ENCODE measurements at places on chromosomes 1 and 21. TPM values are rescaled to one million over a fixed set of nuclear protein-coding genes. Genes with fewer than 3 reads are reported as not detected.

POTED gene
- total RNA-seq, result not detected

DNA sequence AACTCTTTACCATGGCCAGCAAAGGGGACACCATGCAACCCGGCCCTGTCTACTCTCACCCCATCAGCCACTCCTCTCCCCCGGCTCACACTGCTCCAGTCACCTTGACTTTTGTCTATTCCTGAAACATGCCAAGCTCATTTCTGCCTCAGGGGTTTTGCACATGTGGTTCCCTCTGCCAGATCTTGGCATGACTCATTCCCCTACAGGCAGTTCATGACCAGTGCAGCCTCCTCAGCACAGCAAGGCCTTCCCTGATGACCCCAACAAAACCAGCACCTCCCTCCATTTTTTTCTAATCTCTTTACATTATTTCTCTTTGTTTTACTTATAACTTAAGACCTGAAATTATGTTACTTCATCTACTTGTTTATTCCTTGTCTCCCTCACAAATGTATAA is 58.6 kb upstream of the GJB5 start:
- H3K4me1 ChIP-seq, result no peaks in the 10 kb centered on the region
- H3K27ac ChIP-seq, result no peak overlapping the region
- no peak for DNase-seq
- no peaks in the 10 kb centered on the region for H3K36me3 ChIP-seq

- no peaks in the 10 kb centered on the region for H3K27me3 ChIP-seq
- no peaks in the 10 kb centered on the region for H3K4me1 ChIP-seq
- no peaks in the 10 kb centered on the region for H3K36me3 ChIP-seq
- DNase-seq, result peak; percentile 88
Measured at GRCh38 chr1:26541816-26542711, 12.5 kb downstream of the RPS6KA1 start.

- H3K4me3 ChIP-seq, result no peak overlapping the region
- no peak overlapping the region for H3K27ac ChIP-seq
- DNase-seq, result no peak
- H3K36me3 ChIP-seq, result no peaks in the 10 kb centered on the region
Measured at GRCh38 chr21:35547946-35548774, 499.1 kb upstream of the RUNX1 start.

GRCh38 chr1:191913260-191913977 is 244.8 kb upstream of the RGS18 start:
- H3K36me3 ChIP-seq, result no peaks in the 10 kb centered on the region
- H3K27me3 ChIP-seq, result no peaks in the 10 kb centered on the region
- H3K4me3 ChIP-seq, result no peak overlapping the region
- H3K27ac ChIP-seq, result no peak overlapping the region

DNA sequence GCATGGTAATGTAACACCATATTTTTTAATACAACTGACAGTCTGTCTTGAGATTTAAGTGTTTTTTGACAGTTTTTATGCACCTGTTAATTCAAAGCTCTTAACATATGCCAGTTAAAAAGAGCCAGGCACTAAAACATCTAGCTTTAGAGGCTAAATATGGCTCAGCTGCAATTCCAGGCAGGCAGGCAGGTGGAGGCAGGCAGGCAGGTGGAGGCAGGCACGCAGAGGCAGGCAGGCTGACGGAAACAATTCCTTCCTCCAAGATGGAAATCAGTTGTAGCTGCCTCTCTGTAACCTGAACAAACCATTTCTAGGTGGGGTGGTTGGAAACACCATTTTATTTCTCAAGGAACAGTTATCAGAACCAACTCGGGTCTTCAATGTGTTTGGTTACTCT is 51.2 kb downstream of the GORAB start:
- H3K27ac ChIP-seq, result no peak overlapping the region
- H3K27me3 ChIP-seq, result no peaks in the 10 kb centered on the region
- H3K4me3 ChIP-seq, result no peak overlapping the region
- H3K4me1 ChIP-seq, result peaks cover 3% of the 10 kb centered on the region

OLFM3 gene
- total RNA-seq, result 1.1 TPM

GRCh38 chr1:17653276-17653675 is 101.9 kb upstream of the ACTL8 start:
- H3K4me1 ChIP-seq, result peaks cover 6% of the 10 kb centered on the region
- H3K4me3 ChIP-seq, result no peak overlapping the region
- no peaks in the 10 kb centered on the region for H3K27me3 ChIP-seq
- no peak overlapping the region for H3K27ac ChIP-seq
- peaks cover 90% of the 10 kb centered on the region for H3K36me3 ChIP-seq
- DNase-seq, result no peak

GRCh38 chr1:174789399-174789798 is 210.3 kb upstream of the CACYBP start:
- H3K4me3 ChIP-seq, result no peak overlapping the region
- no peaks in the 10 kb centered on the region for H3K4me1 ChIP-seq
- DNase-seq, result no peak
- no peak overlapping the region for H3K27ac ChIP-seq
- H3K27me3 ChIP-seq, result no peaks in the 10 kb centered on the region

- H3K4me3 ChIP-seq, result no peak overlapping the region
- no peak overlapping the region for H3K27ac ChIP-seq
- no peak for DNase-seq
- peaks cover 26% of the 10 kb centered on the region for H3K27me3 ChIP-seq
- H3K4me1 ChIP-seq, result peaks cover 27% of the 10 kb centered on the region
Measured at GRCh38 chr1:205371871-205372660, 15.3 kb upstream of the KLHDC8A start.

MRPL39 gene
- 18.9 TPM for total RNA-seq

GRCh38 chr21:34205811-34206571 is 132.6 kb downstream of the MRPS6 start:
- H3K4me3 ChIP-seq, result no peak overlapping the region
- H3K4me1 ChIP-seq, result peaks cover 52% of the 10 kb centered on the region
- no peaks in the 10 kb centered on the region for H3K27me3 ChIP-seq
- H3K36me3 ChIP-seq, result no peaks in the 10 kb centered on the region
- H3K27ac ChIP-seq, result peak overlapping the region; percentile 87
- no peak for DNase-seq

HAO2 gene
- total RNA-seq, result not detected

RGL1 gene
- 42.1 TPM for total RNA-seq

DNA sequence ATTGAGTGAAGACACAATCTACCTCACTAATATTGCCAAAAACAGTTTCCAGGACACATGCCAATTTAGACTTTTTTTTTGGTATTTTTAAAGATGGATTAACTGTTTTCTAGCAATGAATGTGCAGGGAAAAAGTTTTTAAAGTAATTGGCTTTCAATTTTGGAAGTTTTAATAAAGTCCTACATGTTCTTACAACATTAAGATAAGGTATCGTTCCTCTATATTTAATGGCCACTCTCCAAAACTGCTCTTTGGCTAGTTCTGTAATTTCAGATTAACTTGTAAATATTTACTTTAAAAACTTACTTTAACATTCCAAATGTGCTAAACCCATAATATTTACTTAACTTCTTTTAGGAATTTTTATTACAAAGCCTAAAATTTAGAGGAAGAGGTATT is 1332.2 kb upstream of the PRMT6 start:
- no peak for DNase-seq
- H3K27me3 ChIP-seq, result no peaks in the 10 kb centered on the region
- H3K4me3 ChIP-seq, result no peak overlapping the region
- no peak overlapping the region for H3K27ac ChIP-seq
- H3K4me1 ChIP-seq, result no peaks in the 10 kb centered on the region

GRCh38 chr21:33902349-33902748 is 13.3 kb downstream of the ATP5PO start:
- no peak overlapping the region for H3K4me3 ChIP-seq
- H3K36me3 ChIP-seq, result peaks cover 66% of the 10 kb centered on the region
- H3K27me3 ChIP-seq, result no peaks in the 10 kb centered on the region
- H3K27ac ChIP-seq, result no peak overlapping the region
- no peak for DNase-seq
- H3K4me1 ChIP-seq, result peaks cover 8% of the 10 kb centered on the region

GRCh38 chr1:12709091-12709491 is 6.8 kb upstream of the AADACL3 start:
- H3K36me3 ChIP-seq, result no peaks in the 10 kb centered on the region
- H3K4me1 ChIP-seq, result no peaks in the 10 kb centered on the region
- DNase-seq, result no peak
- no peak overlapping the region for H3K27ac ChIP-seq
- H3K4me3 ChIP-seq, result no peak overlapping the region

DNA sequence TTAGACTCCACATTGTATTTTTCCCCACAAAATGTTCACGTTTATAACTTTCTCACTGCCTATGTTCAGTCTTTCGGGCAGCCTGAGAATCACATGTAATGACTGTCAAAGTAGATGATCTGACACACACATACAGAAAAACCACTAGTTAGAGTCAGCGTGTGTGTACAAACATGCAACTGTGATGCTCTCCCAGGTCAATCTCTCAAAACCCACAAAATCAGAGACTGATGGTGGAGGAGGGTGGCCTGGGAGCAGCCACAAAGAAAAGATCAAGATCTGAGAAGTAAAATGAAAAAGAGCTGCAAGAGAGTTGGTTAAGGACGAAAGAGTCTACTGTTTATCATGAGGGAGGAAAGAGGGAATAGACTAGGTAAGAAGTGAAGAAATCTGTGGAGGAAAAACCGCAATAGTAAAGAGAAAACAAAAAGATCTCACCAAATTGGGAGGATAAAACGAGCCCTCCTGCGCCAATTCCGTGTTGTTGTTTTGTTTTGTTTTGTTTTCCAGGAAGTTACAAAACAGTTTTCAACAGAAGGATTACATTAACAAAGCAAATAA is 2.3 kb downstream of the EGLN1 start:
- H3K36me3 ChIP-seq, result no peaks in the 10 kb centered on the region
- H3K27me3 ChIP-seq, result no peaks in the 10 kb centered on the region
- no peak for DNase-seq
- peak overlapping the region; percentile 66 for H3K4me3 ChIP-seq
- H3K4me1 ChIP-seq, result peaks cover 55% of the 10 kb centered on the region

- no peak overlapping the region for H3K4me3 ChIP-seq
- no peaks in the 10 kb centered on the region for H3K27me3 ChIP-seq
- H3K36me3 ChIP-seq, result no peaks in the 10 kb centered on the region
- no peak for DNase-seq
Measured at GRCh38 chr1:208006258-208006920, 95.5 kb upstream of the CD34 start.

CR1 gene
- 7.1 TPM for total RNA-seq

DNA sequence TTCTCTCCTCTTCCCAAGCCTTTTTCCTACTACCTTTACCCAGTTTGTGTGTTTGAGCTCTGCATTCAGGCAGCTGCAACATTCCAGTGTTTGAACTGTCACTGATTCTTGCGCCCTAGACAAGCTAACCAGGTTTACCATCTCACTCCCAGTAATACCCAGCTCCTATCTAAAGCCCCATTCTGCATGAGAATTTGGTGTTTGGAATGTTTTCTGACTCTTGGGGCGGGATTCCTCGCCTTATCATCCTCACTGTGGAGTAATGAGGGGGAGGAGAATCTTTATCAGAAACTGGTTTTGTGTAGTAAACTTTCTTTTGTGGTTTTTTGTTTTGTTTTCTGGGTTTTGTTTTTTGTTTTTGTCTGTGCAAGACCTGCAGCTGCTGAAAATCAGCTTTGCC is 36.5 kb downstream of the NCF2 start:
- H3K4me1 ChIP-seq, result no peaks in the 10 kb centered on the region
- H3K36me3 ChIP-seq, result peaks cover 20% of the 10 kb centered on the region
- no peak overlapping the region for H3K4me3 ChIP-seq
- DNase-seq, result no peak

- H3K4me3 ChIP-seq, result no peak overlapping the region
- no peaks in the 10 kb centered on the region for H3K36me3 ChIP-seq
- H3K4me1 ChIP-seq, result no peaks in the 10 kb centered on the region
- H3K27me3 ChIP-seq, result no peaks in the 10 kb centered on the region
Measured at GRCh38 chr1:65965112-65965996, 172.7 kb downstream of the PDE4B start.
